Stimulated activated CD4-positive, alpha-beta T cell treated with anti-CD3 and anti-CD28 coated beads, TNF-alpha, amount 100 ng/mL, for 24 hours (primary cell): ENCODE measurements at places on chromosomes 5 and 9.

- no peak for DNase-seq
Measured at GRCh38 chr9:7549249-7549648, 250.3 kb downstream of the DMAC1 start.

DNA sequence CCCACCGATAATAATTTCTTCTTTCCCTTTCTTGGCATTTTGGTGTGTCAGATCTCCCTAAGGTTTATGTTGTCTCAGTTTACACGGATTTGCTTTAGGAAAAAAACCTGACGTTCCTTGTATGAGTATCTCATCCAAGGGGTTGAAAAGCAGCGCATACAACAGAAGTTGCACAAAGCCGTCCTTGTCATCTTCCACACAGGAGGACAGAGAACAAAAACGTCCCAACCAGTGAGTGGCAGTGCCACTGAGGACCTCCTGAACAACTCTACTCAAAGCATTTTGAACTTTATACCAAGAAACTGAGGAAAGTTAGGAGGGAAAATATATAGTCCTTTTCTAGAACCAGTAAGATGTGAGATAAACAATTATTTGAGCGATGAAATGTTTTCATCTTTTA lies 547.0 kb downstream of the PDE4D start:
- DNase-seq: no peak

DNA sequence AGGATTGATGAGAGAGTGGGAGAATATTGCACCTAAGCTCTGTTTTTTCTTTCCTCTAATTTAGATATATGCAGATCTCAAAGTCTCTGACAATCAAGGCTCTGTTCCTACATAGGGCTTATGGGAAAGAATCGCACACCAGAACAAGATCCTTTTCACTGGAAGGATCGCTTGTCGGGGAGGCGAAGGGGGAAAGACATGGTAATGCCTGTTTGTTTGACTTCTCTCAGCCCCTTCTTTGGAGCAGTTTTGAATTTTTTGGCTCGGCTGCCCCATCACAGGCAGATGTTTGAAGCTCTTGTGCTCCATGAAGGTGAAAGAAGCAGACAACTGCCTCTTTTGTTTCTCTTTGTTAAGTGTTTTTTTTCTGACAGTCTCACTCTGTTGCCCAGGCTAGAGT lies 599.9 kb upstream of the ZNF608 start:
- DNase-seq: no peak

DNA sequence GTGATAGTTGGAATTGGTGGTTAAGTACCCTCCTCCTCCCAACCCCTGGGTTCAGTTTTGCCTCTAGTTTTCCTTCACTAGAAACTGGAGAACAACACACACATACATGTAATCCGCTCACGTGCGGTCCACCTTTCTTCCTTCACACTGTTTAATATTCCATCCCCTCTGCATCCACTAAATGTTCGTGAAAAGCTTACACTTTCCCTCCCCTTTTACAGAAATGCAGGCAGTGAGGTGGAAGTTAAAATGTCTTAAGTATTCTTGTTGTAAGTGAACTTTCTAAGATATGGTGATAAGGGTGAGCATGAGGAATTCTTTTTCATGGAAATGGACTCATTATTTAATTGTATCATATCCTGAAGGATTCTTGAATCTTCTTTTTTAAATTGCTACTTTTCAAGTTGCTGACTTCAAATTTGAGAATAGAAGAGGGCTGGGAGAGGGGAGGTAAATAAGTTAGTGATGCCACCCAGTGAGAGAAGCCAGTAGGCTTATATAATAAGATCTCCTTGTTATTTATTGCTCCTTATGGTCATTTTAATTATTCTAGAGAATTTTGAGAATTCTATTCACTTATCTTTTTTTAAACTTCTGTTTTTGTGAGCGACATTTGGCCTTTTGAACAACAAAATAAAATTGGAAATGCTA lies 90.2 kb downstream of the TLE4 start:
- DNase-seq: no peak

DNA sequence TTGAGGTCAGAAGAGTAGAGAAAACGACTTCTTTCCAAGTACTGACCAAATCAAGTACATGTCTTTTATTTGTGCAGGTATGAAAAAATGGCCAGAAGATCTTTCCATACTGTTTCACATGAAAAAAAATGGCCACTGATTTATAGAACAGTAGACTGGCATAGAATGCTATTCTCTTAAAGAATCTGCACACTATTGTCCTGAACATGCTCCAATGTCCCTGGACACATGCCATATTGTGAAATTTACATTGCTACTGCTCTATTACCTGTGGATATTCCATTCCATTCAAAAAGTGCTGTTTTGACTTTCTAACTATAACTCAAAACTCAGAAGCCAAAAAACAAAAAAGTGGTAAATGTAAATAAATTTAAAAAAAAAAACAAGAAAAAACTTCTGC lies 60.6 kb downstream of the FBXL17 start:
- no peak for DNase-seq

GRCh38 chr5:132751444-132751843 lies 4.2 kb downstream of the CCNI2 start:
- peak; percentile 26 for DNase-seq

DNA sequence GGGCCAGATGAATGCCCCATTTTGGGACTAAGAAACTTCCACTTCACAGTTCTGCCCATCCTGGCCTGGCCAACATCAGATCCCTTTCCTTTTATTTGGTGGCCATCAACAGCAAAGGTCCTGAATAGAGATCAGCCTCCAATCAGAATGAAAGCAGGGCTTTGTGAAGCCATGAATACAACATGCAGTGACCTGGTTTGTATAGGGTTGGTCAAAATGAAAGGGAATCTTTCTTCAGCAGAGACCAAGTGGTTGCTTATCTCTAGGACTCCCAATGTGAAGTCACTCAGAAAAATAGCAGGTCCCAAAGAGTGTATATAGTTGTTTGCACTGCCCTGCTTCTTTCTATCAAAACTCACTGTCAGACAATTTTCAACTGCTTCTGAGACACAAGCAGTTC lies 113.9 kb upstream of the SLC12A2 start:
- DNase-seq: no peak

DNA sequence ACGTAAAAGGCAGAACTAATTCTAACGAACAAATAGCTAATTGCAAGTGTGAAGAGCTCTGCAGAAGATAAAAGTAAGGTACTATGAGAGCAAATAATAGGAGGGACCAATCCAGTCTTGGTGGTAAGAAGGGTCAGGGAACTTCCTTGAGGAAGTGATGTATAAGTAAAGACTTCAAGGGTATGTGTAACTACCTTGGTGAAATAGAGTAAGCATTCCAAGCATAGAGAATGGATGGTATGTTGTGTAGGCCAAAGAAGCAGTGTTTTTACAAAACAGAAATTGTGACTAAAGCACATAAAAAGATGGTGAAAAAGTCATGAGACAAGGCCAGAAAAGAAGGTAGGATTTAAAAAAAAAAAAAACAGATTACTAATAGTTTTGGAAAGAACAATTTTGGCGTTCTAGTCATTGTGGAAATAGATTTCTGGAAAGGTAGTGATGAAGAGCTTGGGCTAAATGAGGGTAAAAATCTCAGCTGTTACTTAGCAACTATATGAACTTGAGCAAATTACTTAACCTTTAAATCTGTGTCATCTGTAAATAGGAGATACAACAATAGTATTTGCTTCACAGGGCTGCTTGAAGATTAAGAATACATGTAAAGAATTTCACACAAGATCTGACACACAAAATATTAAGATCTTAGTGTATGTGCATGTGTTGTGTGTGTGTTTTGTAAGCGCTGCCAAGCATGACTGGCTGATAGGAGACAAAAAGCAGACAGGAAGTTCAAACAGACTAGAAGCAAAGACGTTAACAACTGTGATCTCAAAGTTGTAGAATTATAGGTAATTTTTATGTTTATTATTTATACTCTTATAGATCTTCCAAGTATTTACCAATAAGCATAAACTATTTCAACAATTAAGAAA lies 73.5 kb downstream of the NR6A1 start:
- DNase-seq: no peak

- DNase-seq: no peak
Measured at GRCh38 chr9:111076042-111076441, 37.8 kb upstream of the LPAR1 start.

GRCh38 chr5:373710-374602 lies 52.4 kb downstream of the AHRR start:
- DNase-seq: peak; percentile 62

GRCh38 chr5:153373130-153373498 lies 117.4 kb upstream of the GRIA1 start:
- no peak for DNase-seq

DNA sequence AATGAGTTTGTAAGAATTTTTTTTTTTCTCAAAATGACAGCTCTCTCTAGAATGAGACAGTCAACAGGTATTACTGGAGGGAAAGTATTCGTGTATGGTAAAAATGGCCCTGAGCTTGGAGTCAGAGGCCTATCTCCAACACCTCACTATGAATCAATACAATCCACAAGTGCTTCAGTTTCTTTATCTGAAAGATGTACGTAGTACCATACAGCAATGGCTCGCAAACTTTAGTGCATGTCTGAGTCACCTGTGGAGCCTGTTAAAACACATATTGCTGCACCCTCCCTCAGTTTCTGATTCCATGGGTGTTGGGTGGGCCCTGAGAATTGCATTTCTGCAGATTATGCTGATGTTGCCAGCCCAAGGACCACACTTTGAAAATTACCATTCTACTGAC lies 44.6 kb downstream of the DMRT2 start:
- DNase-seq: no peak

DNA sequence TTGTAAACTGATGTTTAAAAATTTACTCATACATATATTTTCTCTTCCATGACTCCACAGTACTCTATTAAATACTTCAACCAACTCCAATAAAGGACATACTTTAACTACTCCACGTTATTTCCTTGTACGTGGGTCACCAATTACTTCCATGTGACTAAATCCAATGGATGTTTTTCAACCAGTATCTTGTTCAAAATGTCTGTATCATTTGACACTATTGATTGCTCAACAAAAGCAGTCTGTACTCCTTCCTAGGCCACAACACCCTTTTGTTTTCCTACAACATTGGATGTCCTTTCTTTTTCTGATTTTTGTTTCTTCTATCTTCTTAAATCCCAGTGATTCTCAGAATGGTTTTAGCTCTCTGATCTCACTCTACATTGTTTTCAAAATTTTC lies 943.7 kb downstream of the EFNA5 start:
- no peak for DNase-seq

GRCh38 chr5:26986985-26987384 lies 51.4 kb downstream of the CDH9 start:
- DNase-seq: no peak
